Stimulated activated CD8-positive, alpha-beta memory T cell treated with anti-CD3 and anti-CD28 coated beads, Interleukin-7, amount 100 ng/mL, for 24 hours (primary cell): ENCODE measurements at places on chromosomes 1 and 21.

GRCh38 chr21:39094087-39094780, 89.0 kb downstream of the PSMG1 start:
- no peak for DNase-seq

DNA sequence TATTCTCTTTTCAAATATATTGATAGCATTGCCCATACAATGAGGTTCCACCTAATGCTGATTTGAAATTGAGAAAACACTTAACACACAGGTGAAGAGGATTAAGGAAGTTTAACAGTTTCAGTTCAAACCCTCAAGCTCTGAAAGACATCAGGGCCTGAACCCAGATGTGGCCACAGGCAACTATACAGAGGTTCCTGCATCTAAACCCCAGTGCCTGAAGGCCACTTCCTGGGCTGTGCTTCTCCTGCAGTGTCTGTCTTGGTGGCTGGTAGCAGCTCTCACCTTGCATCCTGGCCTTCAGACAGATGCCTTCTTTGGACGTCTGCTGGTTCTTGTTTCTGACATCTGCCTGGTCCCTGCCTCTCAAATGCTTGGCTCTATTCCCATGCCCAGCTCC, 25.1 kb upstream of the NGF start:
- DNase-seq = no peak

- DNase-seq = no peak
These were observed 1.2 kb downstream of the MCOLN3 start for GRCh38 chr1:85047144-85047471.

- no peak for DNase-seq
These were observed 533.1 kb downstream of the KIF26B start for GRCh38 chr1:245687636-245688535.

GRCh38 chr1:110130113-110130591, 17.9 kb downstream of the UBL4B start:
- no peak for DNase-seq

DNA sequence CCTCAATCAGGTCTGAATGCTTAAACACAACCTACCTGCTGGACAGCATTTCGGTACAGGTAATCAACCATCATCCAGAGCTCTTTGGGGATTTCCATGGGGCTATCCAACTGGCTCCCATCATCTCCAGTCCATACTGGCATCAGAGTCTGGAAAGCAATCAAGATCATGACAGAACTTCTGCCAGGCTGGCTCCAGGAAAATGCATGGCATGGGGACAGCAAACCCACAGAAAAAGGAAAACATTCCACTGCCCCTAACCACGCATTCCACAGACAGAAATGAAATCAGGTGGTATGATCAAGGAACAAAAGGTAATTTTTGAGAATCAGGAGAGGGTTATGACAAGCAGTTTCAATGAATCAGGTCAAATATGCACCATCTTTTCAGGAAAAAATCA, 9.1 kb upstream of the MTF1 start:
- DNase-seq = no peak

- DNase-seq = no peak
These were observed at the start of gene ARHGEF10L for GRCh38 chr1:17539477-17540254. Gene ARHGEF10L (plus strand): TSS chr1:17539698. CDS start chr1:17580596, 40,898 bp downstream.

DNA sequence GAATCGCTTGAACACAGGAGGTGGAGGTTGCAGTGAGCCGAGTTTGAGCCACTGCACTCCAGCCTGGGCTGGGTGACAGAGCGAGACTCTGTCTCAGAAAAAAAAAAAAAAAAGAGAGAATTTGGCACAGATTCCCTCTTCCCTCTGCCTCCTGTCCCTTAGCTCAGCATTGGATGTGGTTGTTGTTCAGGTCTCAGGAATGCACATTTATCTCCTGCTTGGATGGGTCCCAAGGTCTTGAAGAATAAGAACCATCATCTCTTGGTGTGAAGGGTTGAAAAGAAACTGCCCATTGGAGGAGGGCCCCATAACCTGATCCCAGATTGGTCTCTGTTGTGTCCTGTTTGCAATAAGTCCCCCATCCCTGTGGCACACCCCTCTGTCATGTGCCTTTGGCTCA, 34.9 kb downstream of the UBIAD1 start:
- no peak for DNase-seq

DNA sequence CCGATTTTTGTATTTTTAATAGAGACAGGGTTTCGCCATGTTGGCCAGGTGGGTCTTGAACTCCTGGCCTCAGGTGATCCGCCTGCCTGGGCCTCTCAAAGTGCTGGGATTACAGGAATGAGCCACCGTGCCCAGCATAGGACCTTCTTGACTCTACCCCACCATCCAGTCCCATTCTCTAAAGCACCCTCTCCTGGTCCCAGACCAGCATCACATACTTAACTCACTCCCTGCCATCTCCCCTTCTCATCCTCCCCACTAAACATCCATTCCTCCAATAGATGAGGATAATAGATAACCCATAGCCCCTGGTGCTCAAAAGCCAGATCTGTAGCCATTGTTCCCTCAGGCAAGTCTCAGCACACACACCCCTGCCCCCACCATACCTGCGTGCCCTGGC, 2.1 kb downstream of the ENTREP3 start:
- DNase-seq = no peak

DNA sequence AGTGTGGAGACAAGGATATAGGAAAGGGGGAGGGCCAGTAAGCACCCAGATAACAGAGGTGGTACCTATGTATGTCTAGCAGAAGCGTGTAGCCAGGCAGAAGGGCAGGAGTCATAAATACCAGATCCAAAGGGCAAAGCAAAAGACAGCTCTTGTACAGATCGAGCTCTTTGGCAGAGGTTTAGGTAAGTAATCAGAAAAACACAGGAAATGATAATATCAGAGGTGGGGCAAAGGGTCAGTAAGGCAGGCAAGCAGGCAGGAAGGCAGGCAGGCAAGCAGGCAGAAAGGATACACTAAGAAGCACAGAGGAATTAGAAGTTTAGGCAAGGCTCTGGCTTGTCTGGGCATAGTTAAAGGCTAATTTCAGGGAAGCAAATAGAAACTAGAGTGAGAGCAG, 22.7 kb upstream of the SLFNL1 start:
- no peak for DNase-seq

DNA sequence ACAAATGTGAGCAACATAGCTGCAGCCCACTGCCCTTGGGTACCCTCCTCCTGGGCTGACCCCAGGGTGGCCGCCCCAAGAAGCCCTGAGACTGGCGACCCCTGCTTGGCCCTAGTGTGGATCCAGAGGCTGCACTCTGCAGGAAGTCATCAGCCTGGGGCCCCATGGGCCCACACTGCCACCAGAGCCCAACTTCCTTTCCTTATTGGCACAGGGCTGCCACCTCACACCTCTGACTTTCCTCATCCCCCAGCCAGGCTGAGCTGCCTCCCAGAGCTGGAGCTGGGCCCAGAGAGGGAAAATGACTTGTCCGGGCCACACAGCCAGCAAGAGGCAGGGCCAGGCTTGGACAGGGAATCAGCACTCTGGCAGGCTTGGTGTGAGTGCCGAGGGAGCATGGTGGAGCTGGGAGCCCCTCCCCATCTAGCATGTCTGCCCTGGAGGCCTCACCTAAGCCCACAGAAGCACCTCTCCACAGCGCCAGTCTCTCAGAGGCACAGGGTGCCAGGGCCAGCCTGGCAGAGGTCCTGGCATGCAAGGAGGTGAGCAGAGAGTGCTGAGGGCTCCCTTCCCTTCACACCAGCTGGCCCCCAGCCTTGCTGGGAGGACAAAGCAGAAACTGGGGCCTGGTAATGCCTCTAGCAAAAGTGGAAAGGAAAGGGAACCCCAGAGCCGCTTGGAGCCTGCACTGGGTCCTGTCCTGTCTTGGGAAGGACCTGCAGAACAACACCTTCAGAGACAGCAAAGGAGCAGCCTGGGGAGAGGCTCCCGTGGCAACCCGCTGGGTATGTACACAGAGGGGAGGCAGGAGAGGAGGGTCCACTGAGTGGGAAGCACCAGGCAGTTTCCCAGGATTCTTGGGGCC, 3.2 kb downstream of the RAP1GAP start:
- DNase-seq = no peak

- DNase-seq = no peak
These were observed 21.1 kb downstream of the SNAP47 start for GRCh38 chr1:227756172-227756959.

- no peak for DNase-seq
These were observed 49.6 kb downstream of the PLA2G4A start for GRCh38 chr1:186878356-186878755.

- no peak for DNase-seq
These were observed 120.6 kb downstream of the LYPLAL1 start for GRCh38 chr1:219294251-219294650.

- no peak for DNase-seq
These were observed 277.0 kb downstream of the MRPL39 start for GRCh38 chr21:25330266-25330665.

DNA sequence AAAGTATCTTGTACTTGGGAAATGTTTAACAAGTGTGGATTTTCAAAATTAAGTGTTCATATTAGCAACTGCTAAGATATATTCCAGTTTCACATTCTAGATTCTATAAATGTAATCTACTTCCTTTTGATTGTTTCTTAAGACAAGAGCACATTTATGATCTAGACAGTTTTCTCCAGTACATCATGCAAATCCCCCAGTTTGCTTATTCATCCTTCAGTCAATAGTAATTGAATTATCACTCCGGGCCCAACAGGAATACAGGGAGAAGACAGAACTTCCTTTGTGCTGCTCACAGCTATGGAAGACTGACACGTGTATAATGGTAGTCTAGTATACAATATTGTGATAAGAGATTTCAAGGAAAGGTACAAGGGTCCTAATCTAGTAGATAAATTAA, 14.5 kb downstream of the PLA2G4A start:
- DNase-seq = no peak

DNA sequence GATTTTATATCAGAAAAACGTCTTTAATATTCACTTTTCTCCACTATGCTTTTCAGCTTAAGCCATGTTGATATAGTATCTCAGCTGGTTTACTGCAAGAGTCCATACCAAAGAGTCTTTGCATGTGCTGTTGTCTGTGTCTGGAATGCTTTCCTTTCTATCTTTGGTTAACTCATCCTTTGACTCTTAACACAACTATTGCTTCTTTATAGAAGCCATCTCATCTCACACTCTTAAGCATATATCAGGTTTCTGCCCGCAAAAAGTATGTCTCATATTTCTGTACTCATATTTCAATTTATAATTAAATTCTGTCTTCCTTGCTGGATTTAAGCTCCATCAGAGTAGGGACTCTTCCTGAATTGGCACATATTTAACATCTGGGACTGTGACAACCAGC, 220.9 kb upstream of the KCNK2 start:
- DNase-seq = no peak

DNA sequence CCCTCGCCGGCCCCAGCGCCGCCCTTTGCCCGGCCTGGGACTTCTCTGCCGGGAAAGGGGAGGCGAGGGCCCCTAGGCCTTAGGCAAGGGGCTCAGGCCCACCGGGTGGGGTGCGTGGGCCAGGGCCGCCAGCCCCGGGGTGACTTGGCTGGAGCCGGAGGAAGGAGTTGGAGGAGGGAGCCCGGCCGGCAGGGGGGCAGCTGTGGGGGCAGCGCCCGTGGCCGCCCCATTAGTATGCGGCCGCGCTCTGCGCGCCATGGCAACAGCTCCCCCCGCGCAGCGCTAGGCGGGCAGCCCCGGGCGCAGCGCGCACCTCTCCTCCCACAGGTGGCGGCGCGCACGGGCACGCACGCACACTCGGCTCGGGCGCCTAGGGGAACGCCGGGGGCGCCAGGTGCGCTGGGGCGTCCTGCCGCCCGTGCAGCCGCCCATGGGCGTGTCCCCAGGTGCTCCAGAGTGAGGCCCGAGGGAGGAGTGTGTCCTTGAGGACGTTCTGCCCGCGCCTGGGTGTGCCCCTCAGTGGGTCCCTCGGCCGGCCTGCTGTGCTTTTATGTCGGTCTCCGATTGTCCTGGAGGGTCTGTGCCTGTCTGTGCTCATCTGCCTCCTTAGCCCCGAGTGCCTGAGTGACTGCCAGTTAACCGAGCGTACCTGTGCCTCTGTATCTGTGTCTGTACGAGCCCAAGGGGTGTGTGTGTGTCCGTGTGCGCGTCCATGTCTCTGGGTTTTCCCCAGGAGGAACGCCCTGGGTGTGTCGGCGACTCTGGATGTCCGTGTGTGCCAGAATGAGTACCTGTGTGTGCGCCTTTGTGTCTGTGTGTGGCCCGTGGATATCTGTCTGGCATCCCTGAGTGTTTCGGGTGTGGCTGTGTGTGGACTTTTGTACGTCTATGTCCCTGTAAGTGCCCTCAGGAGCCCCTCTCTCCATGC, 38.2 kb upstream of the WASF2 start:
- no peak for DNase-seq

GRCh38 chr1:110535985-110536384, 17.0 kb upstream of the KCNA10 start:
- no peak for DNase-seq

GRCh38 chr1:87852410-87853161, 523.9 kb downstream of the LMO4 start:
- DNase-seq = no peak

DNA sequence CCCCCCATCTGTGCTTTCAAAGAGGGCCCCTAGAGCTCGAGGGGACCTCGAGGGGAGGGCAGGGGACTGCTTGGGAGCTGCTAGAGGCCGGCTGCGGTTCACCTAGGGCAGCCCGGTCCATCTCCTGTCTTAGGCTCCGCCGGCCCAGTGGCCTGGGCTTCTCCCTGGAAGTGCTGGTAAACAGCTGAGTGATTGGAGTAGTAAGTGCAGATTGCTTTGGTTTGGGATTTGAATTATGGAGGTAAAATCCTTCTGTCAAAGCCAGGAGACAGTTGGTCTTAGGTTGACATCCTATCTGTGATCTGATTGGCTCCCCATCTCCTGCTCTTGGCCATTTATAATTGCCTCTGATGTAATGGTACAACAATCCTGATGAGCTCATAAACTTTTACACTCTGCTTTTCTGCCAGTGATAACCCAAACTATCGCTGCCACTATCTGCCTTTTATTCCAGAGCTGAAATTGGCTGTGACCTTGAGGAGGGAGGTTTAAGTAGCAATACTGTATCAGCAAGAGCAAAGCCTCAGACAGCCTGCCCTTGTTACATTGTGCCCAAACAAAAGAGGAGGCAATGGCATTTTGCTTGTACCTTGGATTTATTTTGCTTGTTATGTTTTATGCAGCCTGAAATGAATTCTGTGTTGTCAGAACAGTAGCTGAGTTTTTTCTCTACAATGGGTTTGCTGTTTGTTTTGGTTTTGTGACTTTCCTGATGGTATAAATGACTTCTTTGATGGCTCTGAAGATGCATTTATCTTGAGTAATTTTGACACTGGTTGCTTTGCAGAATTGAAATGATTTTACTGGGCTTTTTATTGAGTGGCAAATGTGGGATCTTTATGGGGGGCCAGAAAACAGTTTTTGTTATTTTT, 2.4 kb downstream of the ARID1A start:
- DNase-seq = no peak

GRCh38 chr1:208004851-208005250, 93.9 kb upstream of the CD34 start:
- no peak for DNase-seq
